ENCODE measurements at places on chromosomes 5 and 9. TPM values are rescaled to one million over a fixed set of nuclear protein-coding genes. Genes with fewer than 3 reads are reported as not detected.

- no peaks in the 10 kb centered on the region for H3K36me3 ChIP-seq
- H3K27me3 ChIP-seq = peaks cover 4% of the 10 kb centered on the region
- no peak overlapping the region for H3K4me3 ChIP-seq
- no peaks in the 10 kb centered on the region for H3K4me1 ChIP-seq
- DNase-seq = no peak
- H3K27ac ChIP-seq = no peak overlapping the region
Observed at GRCh38 chr5:66411701-66412100, 184.5 kb upstream of the MAST4 start.

GRCh38 chr9:8649160-8649559, 849.6 kb upstream of the DMAC1 start:
- H3K4me3 ChIP-seq = no peak overlapping the region
- DNase-seq = no peak
- H3K27ac ChIP-seq = no peak overlapping the region

The WDR38 gene
- total RNA-seq = not detected

DNA sequence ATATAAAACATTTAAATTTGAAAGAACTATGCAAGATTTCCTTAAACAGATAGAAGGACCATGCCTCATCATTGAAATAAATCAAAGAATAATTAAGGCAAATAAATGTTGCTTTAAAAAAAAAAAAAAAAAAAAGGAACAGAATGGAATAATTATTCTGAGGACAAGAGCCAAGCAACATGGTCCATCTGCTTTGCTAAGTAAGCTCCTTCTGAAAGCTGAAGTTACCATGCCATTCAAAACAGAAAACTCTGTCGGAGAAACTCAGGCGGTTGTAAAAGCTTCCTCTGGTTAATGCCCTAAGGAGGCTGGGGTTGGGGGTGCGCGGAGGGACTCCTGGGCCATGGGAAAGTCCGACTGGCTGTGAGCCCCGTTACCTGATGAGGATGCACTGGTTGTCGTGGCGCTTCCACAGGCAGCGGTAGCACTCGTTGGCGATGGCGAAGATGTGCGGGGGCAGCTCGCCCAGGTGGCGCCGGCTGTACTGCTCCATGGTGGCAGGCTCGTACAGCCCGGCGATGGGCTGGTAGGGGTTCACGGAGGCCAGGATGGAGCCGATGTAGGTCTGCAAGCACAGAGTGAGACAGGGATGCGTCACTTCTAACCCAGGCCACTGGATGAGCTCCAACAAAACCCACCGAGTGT, 141.7 kb downstream of the MYO10 start:
- DNase-seq = no peak
- no peak overlapping the region for H3K4me3 ChIP-seq
- H3K27me3 ChIP-seq = no peaks in the 10 kb centered on the region
- no peak overlapping the region for H3K27ac ChIP-seq
- no peaks in the 10 kb centered on the region for H3K36me3 ChIP-seq
- no peaks in the 10 kb centered on the region for H3K4me1 ChIP-seq

The FBP2 gene
- total RNA-seq = not detected
